Right lung (tissue), 10 donors: ENCODE measurements at places on chromosomes 13 and 19.

- DNase-seq, result no peak
Measured at GRCh38 chr13:114149774-114150740, 17.6 kb upstream of the RASA3 start.

DNA sequence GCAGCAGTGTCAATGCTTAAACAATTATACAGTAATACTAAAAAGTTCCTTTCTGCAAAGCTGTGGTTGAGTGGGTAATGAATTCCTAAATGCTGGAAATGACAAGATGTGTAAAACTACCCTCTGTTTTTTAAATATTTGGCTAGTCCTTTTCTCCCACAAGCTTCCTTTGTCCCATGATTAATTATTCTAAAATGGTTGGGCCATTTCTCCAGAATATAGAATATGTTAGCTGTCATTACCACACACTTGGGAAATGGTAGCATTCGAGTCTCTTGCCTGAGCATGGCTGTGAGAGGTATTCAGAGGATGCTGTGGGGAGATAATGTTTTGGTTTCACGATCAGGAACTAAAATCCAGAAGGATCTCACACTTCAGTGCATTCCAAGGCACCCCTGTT lies 1185.8 kb downstream of the UQCRFS1 start:
- DNase-seq, result no peak

- peak; percentile 45 for DNase-seq
Measured at GRCh38 chr19:10891405-10892086, 20.2 kb downstream of the CARM1 start.

- no peak for DNase-seq
Measured at GRCh38 chr13:48532256-48532505, 699 bp downstream of the RCBTB2 start.

GRCh38 chr19:56566904-56567273 lies 379 bp upstream of the ZNF470 start:
- DNase-seq, result no peak

GRCh38 chr19:52190487-52191293 lies 838 bp downstream of the PPP2R1A start:
- no peak for DNase-seq

DNA sequence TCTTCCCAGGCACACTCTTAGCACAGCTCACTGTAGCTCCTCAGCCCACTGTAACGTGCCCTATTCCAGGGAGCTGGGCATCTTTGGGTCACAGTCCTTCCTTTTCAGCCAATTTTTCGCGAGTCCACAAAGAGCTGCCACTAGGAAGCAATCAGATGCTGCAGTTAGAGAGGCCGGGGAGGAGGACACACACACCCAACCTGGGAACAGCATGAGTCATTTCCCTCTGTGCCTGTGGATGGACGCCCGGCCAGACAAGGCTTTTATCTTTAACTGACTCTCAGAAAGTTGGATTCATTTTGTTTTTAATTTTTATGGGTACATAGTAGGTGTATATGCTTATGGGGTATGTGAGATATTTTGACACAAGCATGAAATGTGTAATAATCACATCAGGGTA lies 918.6 kb downstream of the UQCRFS1 start:
- DNase-seq, result no peak

GRCh38 chr19:1224047-1224825 lies 13.6 kb downstream of the CBARP start:
- DNase-seq, result no peak

DNA sequence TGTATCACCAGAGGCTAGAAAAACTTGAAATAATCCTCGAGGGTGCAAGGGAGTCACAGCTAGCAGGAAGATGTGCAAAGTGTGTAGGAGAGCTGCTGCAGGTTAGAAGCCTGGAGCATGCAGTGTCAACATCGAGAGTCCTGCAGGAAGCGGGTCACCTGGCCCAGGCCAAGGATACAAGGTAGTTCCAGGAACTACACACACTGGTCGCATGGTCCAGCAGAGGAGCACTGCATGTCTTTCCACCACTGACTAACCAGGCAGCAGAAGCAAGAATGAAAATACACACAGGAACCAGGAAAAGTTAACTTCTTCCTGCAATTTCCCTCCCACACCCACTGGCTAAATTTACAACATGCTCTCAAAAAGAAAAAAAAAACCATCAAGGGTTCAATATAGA lies 36.0 kb upstream of the MIR17HG start:
- DNase-seq, result no peak

- DNase-seq, result peak; percentile 23
Measured at GRCh38 chr19:44657211-44657921, 13.7 kb downstream of the PVR start.

GRCh38 chr13:74443631-74444030 lies 309.4 kb upstream of the KLF12 start:
- DNase-seq, result no peak

- DNase-seq, result no peak
Measured at GRCh38 chr13:112961457-112962369, 7.3 kb upstream of the MCF2L start.

GRCh38 chr19:13044231-13044836 lies 49.1 kb downstream of the NFIX start:
- no peak for DNase-seq

DNA sequence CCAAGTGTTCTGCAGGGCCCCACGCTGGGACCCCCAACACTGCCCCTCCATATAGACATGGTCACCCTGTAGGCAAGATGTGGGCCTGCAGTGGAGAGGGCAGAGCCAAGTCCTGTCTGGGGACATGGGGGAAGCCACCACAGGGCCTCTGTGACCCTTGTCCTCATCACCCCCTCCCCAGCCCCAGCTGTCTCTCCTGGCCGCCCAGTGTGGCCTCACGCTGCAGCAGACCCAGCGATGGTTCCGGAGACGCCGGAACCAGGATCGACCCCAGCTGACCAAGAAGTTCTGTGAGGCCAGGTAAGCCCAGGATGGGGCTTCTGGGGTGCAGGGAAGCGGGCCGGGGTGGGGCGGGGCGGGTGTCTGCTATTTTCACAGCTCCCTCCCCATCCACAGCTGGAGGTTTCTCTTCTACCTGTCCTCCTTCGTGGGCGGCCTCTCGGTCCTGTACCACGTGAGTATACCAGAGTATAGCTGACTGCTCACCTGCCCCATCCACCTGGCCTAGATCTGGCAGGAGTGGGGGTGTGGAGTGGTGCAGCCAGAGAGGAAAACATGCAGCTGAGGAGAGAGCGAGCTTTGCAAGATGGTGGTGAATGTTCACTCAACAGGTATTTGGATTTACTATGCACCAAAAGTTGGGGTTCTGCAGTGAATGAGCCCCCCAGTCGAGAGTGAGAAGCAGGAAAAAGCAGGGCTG lies 46.4 kb downstream of the CERS4 start:
- DNase-seq, result no peak

GRCh38 chr19:48390188-48391099 lies 907 bp downstream of the KDELR1 start:
- DNase-seq, result peak; percentile 59

DNA sequence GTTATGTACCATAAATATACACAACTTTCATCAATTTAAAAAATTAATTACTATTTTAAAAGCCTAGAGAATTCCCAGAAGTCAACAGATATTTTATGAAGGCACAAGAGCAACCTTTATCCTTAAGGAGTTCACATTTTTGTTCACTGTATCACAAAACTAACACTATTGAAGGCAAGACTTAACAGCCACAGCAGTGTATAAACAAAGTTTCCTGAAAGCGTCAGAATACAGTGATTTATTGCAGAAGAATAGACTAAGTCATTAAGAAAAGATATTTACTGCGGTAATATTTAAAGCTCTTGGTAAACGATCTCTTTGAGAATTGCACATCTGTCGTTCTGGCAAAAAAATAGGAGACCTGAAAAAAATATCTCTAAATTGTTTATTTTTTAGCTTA lies 419.3 kb upstream of the NBEA start:
- no peak for DNase-seq

- DNase-seq, result no peak
Measured at GRCh38 chr13:40933508-40934204, 85.5 kb downstream of the ELF1 start.
